ENCODE measurements at places on chromosomes 5 and 9.

DNA sequence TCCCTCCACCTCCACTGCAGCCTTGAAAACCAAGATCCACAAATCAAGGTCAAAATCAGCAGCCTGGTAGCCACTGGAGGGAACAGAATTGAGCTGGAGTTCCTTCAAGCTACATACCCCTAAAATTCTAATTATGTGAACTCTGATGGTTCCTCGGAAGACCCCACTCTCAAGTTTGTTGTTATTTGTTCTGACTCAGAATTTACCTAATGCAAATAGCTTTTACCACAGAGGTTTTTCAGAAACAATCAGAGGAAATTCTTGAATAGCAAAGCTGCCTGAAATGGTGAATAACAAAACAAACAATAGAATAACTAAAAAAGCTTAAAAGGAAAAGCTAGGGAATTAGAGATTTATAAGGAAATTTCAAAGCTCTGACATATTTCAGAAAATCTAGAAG lies 220.0 kb downstream of the CDH18 start:
- DNase-seq: no peak

- DNase-seq: no peak
Measured at GRCh38 chr9:113603048-113603375, 139.5 kb downstream of the RGS3 start.

- no peak for DNase-seq
Measured at GRCh38 chr9:115212125-115212605, 94.2 kb upstream of the TNC start.

DNA sequence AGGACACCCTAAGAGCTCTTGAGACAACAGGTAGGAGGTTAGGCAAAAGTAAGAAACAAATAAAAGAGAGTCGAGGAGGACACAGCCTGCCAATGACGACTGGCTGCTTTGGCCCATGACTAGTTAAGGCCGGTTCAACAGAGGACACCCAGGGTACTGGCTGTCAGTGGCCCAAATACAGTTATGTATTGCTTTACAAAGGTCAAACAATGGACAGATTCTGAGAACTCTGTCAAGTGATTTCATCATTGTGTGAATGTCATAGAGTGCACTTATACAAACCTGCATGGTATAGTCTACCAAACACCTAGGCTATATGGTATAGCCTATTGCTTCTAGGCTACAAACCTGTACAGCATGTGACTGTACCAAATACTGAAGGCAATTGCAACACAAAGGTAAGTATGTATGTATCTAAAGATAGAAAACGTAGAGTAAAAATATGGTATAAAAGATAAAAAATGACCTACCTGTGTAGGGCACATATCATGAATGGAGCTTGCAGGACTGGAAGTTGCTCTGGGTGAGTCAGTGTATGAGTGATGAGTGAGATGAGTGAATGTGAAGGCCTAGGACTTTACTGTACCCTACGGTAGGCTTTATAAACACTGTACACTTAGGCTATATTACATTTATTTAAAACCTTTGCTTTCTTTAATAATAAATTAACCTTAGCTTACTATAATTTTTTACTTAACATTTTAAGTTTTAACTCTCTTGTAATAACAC lies 6.5 kb upstream of the FAM81B start:
- DNase-seq: no peak

DNA sequence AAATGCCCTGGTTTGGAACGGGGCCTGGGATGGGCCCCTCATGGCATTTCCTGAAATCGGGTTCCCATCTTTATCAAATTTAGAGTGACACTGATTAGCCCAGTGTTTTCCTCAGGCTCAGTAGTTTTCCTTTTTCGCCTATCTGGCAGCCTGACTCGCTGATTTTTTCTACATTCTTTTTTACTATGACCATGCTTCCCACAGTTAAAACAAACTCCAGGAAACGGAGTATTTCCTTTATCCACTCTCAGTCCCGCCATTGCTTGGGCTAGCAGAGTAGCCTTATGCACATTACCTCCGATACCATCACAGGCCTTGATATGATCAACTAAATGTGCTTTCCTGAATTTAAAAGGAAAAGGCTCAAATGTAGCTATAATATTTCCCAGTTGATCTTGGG lies 5.5 kb downstream of the OR1Q1 start:
- DNase-seq: no peak

DNA sequence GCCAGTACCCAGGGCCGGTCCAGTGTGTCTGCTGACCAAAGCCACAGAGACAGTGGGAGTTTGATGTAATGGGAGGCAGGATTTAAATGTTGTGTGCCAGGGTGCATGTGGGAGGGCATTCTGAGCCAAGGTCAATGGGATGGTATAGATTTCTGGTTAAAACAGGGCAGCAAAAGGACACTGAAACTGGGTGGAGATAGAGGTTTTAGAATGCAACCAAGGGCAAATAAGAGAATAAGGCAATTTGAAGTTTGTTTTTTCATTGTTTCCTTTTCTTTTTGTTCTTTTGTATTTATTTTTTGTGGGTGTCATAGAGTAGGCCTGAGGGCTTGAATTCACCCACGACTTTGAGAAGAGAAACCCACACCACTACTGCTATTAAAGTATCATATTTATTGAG lies 65.5 kb upstream of the CLINT1 start:
- no peak for DNase-seq
